Osteocyte (in vitro differentiated cells): ENCODE measurements at places on chromosomes 12 and 14. TPM values are rescaled to one million over a fixed set of nuclear protein-coding genes. Genes with fewer than 3 reads are reported as not detected.

- no peak overlapping the region for H3K27ac ChIP-seq
- no peak overlapping the region for H3K4me3 ChIP-seq
- H3K27me3 ChIP-seq = no peaks in the 10 kb centered on the region
- DNase-seq = no peak
- H3K4me1 ChIP-seq = no peaks in the 10 kb centered on the region
These were observed 8.9 kb downstream of the VAMP1 start for GRCh38 chr12:6461401-6462233.

DNA sequence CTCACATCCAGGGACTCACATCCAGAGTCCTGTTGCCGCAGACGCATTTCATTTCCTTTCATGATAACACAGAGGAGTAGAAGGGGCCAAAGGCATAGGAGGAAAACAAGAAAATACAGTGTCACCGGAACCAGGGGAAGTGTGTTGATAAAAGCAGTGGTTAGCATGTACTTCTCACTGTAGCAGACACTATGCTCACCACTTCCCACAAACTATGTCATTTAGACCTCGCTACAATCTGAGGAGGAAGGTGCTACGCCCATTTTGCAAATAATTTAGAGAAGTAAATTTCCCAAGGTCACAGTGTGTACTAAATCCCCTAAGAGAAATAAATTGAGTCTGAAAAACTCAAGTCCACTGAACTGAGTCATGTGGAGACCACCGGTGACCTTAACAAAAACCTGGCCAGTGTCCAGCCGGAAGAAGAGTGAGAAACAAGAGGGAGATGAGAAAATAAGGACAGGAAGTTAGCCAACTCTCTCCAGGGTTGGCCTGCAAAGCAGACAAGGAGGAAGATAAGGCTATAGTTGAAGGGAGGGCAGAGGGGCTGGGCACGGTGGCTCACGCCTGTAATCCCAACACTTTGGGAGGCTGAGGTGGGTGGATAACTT, 25.8 kb upstream of the TMCC3 start:
- no peak overlapping the region for H3K4me3 ChIP-seq
- H3K27ac ChIP-seq = no peak overlapping the region
- H3K4me1 ChIP-seq = no peaks in the 10 kb centered on the region
- no peaks in the 10 kb centered on the region for H3K36me3 ChIP-seq
- peaks cover 13% of the 10 kb centered on the region for H3K27me3 ChIP-seq

DNA sequence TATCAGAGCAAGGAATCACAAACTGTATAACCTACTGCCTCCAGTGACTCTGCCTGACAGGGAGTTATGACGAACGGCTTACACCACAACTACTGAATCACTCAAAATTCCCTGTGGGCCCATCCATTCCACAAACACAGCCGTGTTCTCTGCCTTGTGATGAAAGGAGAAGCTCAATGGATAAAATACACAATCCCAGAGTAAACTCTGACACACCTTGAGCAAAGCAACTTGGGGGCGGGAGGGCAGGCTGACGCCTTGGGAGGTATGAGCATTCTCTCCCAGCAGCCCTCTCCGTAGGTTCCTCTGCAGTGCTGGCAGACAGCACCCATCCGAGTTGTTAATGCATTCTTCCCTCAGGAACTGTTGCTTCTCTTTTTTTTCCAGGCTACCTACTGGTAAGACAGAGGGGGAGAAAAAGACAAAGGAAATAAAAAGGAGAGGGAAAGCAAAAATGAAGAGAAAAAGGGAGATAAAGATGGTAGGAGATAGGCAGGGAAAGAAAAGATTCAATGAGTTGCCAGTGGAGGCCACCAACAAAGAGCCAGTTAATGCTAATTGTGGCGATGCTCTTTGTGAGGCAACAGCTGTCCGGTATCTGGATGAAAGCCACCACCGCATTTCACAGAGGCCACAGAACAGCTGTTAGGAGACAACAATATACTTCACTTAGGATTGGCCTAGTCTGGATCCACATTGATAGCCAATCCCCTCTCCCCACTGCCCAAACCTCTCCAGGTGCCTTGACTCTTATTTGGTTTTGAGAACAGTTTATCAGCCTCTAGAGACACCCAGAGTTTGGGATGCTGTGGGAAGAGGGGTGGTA, 4.7 kb upstream of the DIO2 start:
- DNase-seq = no peak
- no peaks in the 10 kb centered on the region for H3K27me3 ChIP-seq
- no peak overlapping the region for H3K4me3 ChIP-seq
- H3K4me1 ChIP-seq = peaks cover 38% of the 10 kb centered on the region

DNA sequence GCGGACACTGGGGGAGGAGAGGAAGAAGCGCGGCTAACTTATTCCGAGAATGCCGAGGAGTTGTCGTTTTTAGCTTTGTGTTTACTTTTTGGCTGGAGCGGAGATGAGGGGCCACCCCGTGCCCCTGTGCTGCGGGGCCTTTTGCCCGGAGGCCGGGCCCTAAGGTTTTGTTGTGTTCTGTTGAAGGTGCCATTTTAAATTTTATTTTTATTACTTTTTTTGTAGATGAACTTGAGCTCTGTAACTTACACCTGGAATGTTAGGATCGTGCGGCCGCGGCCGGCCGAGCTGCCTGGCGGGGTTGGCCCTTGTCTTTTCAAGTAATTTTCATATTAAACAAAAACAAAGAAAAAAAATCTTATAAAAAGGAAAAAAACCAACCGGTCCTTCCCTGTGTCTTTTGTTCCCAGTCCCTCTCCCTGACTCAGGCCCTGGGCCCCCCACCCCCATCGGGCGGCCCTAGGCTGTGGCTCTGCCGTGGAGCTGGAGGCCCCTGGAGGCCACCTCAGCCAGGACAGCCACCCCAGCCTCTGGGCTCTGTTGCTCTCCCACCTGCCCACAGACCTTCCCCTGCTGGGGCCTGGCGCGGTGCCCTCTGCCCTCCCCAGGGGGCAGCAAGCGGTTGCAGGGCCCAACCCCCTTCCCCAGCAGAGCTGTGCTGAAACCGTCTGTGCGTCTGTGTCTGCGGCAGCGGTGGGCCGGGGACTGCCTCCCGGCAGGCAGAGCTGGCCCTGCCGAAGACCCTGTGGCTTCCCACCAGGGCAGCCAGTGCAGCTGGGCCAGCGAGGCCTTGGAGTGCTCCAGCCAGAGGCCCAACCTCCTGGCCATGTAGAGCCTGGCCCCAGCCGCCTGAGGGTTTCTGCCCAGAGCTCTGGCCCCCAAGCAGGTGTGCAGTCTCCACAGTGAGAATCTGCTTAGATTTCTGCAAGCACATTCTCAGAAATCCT, 4.0 kb upstream of the CRIP2 start:
- DNase-seq = no peak
- H3K27ac ChIP-seq = peak overlapping the region; percentile 41
- H3K36me3 ChIP-seq = no peaks in the 10 kb centered on the region
- peaks cover 31% of the 10 kb centered on the region for H3K4me1 ChIP-seq
- H3K27me3 ChIP-seq = no peaks in the 10 kb centered on the region

MGST1 gene
- 17.8 and 17.9 TPM in 2 replicates for total RNA-seq

DNA sequence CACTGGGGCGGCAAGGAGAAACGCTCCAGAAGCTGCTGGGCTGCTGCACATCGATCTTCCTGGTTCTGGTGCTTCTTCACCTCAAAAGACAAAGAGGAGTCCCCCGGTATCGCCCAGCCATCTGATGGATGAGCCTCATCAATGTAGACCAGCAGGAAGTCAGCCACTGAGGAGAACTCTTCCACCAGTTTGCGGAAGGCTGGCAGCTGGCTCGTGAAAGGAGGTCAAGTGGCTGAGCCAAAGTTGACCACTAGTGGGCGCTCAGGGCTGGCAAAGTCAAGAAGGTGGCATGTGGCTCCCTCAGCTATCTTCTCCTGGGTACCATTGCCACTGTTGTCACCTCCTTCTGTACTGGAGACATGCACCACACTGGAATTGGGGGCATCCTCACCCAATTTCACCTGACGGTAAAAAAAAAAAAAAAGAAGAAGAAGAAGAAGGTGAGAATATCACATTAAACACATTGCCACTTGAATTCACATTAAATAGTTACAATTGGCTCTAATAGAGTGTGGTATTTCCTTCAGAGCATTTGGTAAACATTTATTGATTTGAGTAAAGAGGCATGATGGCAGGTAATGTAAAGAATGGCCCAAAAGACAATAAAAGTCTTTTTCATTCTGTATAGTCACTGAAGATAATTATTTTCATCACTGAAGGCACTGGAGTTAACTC, 8.3 kb downstream of the DIO2 start:
- H3K36me3 ChIP-seq = peaks cover 44% of the 10 kb centered on the region
- H3K4me1 ChIP-seq = peaks cover 41% of the 10 kb centered on the region
- H3K4me3 ChIP-seq = no peak overlapping the region
- H3K27me3 ChIP-seq = no peaks in the 10 kb centered on the region

DNA sequence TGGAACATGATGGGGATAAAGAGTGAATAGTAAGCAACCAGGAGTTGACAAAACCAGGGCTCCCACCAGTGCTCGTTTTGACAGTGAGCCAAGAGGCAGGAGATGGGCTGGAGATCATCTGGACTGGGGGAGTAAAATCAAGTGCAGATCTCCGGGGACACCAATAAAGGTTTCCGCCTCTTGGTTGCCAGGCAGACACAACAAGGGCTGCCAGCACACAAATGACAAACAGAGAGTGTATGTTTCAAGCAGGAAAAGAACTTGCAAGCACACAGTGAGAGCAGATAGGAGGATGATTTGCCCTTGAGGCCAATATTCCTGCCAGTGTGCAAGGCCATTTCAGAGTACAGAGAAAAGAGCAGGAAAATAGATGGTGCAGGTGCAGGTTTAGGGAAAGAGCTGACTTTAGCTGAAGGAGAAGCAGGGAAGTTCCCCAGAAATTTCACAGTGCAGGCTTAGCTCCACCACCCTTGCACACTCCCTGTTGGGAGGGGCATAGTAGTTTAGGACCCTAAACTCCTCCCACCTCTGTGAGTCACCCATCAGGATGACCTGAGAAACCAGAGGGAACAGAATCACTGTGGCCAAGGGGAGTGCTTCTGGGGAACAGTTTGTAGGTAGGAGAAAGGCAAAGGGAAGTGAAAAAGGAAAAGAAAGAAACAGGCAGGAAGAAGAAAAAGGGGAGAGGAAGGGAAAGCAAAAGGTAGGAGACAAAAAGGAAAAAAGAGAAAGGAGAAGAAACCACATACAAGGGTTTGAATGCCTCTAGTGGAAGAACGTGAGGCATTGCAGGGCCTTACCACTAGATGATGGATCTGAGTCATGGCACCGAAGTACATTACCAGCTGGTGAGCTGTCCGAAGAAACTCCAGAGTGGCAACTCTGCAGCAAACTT, 404.4 kb downstream of the SLC6A15 start:
- H3K36me3 ChIP-seq = no peaks in the 10 kb centered on the region
- H3K4me3 ChIP-seq = no peak overlapping the region
- peak overlapping the region; percentile 4 for H3K27ac ChIP-seq
- no peaks in the 10 kb centered on the region for H3K27me3 ChIP-seq
- H3K4me1 ChIP-seq = peaks cover 9% of the 10 kb centered on the region

- no peak overlapping the region for H3K27ac ChIP-seq
- H3K4me1 ChIP-seq = no peaks in the 10 kb centered on the region
- no peaks in the 10 kb centered on the region for H3K36me3 ChIP-seq
- DNase-seq = no peak
- no peak overlapping the region for H3K4me3 ChIP-seq
- no peaks in the 10 kb centered on the region for H3K27me3 ChIP-seq
These were observed 545.6 kb downstream of the SNAPC1 start for GRCh38 chr14:62307844-62308243.

GRCh38 chr12:6957151-6957701, 6.1 kb downstream of the PTPN6 start:
- H3K4me3 ChIP-seq = no peak overlapping the region
- DNase-seq = no peak
- no peaks in the 10 kb centered on the region for H3K27me3 ChIP-seq
- H3K4me1 ChIP-seq = peaks cover 33% of the 10 kb centered on the region

DNA sequence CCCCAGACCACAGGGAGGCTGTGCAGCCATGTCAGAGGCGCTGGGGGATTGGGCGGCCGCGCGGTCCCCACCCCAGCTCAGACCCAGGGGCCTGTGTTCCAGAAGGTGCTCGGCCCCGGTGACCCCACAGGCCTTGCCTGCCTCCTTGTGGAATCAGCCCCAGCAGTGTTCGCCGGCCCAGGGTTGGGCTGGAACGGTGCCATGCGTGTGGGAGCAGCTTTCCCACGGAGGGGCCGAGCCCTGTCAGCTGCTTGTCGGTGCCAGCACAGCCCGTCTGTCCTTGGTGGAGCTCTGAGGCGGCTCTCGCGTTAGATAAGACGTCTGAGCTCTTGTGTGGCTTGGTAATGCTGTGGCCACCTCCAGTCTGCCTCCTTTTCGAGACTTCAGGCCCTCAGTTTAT, 8.5 kb downstream of the ZFYVE21 start:
- H3K4me3 ChIP-seq = no peak overlapping the region
- H3K4me1 ChIP-seq = peaks cover 29% of the 10 kb centered on the region
- no peak overlapping the region for H3K27ac ChIP-seq
- no peak for DNase-seq
- peaks cover 4% of the 10 kb centered on the region for H3K36me3 ChIP-seq
- no peaks in the 10 kb centered on the region for H3K27me3 ChIP-seq

ADAM21 gene
- 0.34 TPM in 1 of 2 replicates, not detected in the other for total RNA-seq

DNA sequence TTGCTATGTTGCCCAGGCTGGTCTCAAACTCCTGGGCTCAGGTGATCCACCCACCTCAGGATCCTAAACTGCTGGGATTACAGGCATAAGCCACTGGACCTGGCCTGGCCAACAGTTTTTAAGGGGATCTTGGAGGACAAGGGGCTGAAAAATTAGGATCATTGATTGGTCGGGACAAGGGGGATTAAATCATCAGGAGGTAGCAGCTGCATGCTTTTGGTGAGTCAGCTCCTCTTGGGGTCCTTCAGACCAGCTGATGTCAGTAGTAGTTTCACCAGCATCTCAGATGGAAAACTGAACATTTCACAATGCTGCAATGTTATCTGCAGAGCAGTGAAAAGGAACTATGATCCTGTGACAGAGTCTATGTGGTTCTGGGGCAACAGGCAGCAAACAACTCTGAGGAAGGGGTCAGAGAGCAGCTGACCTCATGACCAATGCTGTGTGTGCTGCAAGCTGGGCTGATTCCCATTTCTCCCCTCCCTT, 6.3 kb downstream of the LRRC74A start:
- H3K27ac ChIP-seq = no peak overlapping the region
- peaks cover 42% of the 10 kb centered on the region for H3K27me3 ChIP-seq
- H3K4me1 ChIP-seq = no peaks in the 10 kb centered on the region
- no peaks in the 10 kb centered on the region for H3K36me3 ChIP-seq
- DNase-seq = no peak

LRP1-AS gene
- not detected in 2 replicates for total RNA-seq

- H3K27ac ChIP-seq = no peak overlapping the region
- H3K27me3 ChIP-seq = peaks cover 21% of the 10 kb centered on the region
- H3K4me3 ChIP-seq = no peak overlapping the region
- no peak for DNase-seq
- peaks cover 3% of the 10 kb centered on the region for H3K4me1 ChIP-seq
- H3K36me3 ChIP-seq = no peaks in the 10 kb centered on the region
These were observed 8.1 kb upstream of the CLMN start for GRCh38 chr14:95327558-95328374.

- peaks cover 10% of the 10 kb centered on the region for H3K36me3 ChIP-seq
- H3K4me3 ChIP-seq = peak overlapping the region; percentile 88
- H3K4me1 ChIP-seq = peaks cover 72% of the 10 kb centered on the region
These were observed 2.3 kb downstream of the LTBP2 start for GRCh38 chr14:74609721-74610120.

- peaks cover 16% of the 10 kb centered on the region for H3K27me3 ChIP-seq
- H3K4me3 ChIP-seq = no peak overlapping the region
- DNase-seq = peak; percentile 60
- H3K4me1 ChIP-seq = peaks cover 11% of the 10 kb centered on the region
- H3K27ac ChIP-seq = no peak overlapping the region
These were observed 48.3 kb upstream of the BCL2L14 start for GRCh38 chr12:12022306-12022936.
